Brain microvascular endothelial cell (primary cell): ENCODE measurements at places on chromosomes 1 and 21.

DNA sequence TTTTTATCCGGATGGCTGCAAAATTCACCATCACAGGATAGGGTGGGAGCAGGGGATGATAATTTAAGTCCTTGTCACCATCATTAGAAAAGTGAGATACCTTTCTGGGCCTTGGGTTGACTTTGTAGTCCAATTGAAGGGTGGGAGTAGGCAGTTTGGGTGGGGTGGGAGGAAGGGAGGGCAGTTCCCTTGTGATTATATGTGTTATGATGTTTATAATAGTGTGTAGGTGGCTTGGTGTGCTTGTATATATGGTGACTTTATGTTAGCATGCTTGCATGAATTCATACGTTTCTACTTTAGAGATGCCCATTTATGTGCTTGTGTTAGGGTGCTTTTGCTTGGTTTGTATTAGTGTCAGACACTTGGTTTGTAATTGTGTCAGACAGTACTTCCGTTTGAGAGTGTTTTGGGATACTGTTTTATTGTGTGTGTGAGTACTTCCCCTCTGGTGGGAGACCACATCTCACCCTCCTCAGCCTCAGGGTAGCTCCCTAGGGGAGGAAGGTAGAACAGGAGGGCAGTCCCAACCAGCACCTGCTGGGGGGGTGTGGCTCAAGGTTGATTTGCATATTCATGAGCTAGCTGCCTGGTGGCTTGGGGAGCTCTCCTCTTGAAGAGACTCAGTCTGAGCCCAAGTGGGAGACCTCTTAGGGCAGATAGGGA, 6.3 kb upstream of the POU3F1 start:
- no peak for DNase-seq

- DNase-seq, result no peak
Measured at GRCh38 chr1:42933060-42933586, 25.5 kb downstream of the SLC2A1 start.

- no peak for DNase-seq
Measured at GRCh38 chr1:156796340-156797097, 20.1 kb downstream of the SH2D2A start.

DNA sequence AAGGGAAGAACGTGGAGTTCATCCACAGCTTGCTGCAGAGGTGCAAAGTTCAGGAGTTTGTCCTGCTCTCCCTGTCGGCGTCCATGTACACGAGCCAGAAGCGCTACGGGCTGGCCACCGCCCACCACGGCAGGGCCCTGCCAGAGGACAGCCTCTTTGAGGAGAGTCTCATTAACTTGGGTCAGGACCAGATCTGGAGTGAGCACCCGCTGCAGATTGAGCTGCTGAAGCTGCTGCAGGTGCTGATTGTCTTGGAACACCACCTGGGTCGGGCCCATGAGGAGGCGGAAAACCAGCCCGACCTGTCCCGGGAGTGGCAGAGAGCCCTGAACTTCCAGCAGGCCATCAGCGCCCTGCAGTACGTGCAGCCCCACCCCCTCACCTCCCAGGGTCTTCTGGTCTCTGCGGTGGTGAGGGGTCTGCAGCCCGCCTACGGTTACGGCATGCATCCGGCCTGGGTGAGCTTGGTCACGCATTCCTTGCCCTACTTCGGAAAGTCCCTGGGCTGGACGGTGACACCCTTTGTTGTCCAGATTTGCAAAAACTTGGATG, 73.8 kb upstream of the MORC3 start:
- no peak for DNase-seq

DNA sequence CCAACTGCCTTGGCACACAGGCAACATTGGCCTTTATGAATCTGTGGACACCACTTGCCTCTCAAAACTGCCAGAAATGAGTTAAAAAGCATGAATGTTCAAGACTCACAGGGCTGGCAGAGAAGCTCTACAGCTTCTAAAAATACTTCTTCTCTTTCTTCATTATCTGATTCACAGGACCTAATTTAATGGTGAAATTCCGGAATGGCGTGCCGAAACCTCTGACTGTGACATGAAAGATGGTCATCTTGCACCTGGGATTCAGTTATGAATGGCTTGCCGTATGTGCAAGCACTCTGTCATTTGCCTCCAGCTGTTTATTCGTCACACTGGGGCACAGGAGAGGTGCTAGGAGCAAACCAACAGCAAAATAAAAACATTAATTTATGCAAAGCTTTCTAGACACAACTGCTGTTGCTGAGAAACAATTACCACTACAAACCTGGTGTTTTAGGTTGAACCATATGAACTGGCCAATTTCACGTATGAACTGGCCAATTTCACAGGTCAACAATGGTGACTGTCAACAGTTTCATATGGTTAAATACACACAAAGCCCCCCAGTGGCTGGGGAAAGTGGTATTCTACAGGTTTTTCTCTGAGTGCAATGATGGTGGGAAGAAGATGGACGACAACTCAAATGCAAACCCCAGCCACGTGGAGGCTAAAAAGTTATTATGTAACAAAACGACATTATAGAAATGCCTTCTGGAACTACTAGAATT, 648.3 kb downstream of the KIF26B start:
- DNase-seq, result no peak

GRCh38 chr1:119617751-119618691, 30.0 kb downstream of the ZNF697 start:
- DNase-seq, result no peak

- no peak for DNase-seq
Measured at GRCh38 chr1:161153176-161153575, 602 bp upstream of the UFC1 start.

DNA sequence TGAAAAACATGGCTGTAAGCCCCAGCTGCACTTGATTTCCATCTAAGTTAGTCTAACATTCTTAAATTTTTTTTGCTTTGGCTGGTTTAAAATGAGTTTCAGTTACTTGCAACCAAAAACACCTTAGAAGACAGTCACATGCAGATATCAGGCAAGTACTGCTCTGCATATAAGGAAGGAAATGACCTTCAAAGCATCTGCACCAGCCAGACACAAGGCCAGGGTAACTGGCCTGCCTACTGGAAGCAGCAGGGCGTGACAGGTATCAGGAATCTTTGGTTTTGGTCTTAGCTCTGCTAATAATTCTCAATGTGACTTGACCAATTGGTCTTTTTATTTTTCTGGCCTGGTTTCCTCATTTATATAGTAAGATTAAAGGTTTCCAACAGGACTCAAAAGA, 33.5 kb downstream of the SCYL3 start:
- no peak for DNase-seq

DNA sequence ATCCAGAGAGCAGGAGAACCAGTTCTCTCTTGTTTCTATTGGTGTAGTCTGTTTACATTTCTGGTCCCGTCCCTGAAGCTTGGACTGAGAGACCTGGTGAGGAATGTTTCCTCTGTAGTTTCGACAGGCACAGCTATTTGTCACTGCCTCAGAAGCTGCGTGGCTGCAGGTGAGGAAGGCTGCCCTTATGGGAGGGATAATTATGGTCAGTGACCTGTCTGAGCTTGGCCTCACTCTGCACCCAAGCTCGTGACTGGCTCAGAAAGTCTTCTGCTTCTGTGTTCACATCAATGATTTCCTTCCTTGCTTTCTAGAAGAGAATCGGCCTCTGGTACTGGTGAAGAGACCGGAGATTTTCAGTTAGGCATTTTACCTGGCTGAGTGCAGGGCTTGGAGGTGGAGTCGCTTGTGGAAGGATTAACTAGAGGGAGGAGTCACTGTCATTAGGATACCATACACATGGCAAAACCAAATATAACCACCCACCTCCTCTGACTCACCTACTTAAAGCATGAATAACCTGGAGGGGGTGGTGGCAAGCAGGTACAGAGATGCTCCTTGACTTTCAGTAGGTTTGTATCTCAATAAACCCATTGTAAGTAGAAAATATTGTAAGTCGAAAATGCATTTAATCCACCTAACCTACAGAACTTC, 19.9 kb upstream of the WDR26 start:
- DNase-seq, result no peak

DNA sequence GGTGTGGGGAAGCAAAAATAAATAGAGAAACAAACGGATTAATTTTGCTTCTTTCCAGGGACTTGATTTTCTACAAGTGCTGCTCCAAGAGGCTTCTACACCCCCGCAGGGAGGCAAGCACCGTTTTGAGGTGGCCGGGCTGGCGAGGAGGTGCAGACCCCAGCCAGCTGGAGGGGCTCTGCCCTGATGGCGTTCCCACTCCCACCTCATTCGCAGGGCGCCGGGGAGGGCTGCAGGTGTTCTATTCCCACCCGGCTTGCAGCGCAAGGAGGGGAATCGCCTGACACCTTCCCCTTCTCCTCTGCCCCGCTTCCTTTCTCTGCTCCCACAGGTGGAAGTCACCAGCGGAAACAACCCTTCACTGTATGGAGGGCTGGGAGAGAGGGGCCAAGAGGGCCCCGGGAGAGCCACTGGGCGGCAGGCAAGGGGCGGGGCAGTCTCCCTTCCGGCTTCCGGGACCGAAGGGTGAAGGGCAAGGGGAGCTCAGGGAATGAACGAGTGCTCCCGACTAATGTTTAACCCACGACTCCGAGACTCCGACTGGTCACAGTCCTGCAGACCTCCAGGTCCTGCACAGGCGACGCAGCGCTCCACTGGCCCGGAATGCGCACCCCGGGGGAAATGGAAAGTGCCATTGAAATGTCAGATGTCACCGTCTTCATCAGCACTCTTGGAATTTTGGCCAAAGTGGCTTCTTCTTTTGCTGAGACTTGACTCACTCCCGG, 29.1 kb downstream of the TEX35 start:
- DNase-seq, result no peak
